Activated T-helper 1 cell treated with anti-CD3 and anti-CD28 coated beads, Interleukin-12 subunit alpha, Interleukin-12 subunit beta, Interleukin-2, Interleukin-4 antibody, amounts not matched to agents 30 ng/mL and 10 ng/mL and 1 ng/mL, durations not matched to agents 14 hours and 24 hours and 36 hours (primary cell): ENCODE measurements at places on chromosomes 12 and 14. TPM values are rescaled to one million over a fixed set of nuclear protein-coding genes. Genes with fewer than 3 reads are reported as not detected.
A peak's percentile ranks its signal among the peaks of the same experiment; 100 is the strongest.

- no peak for DNase-seq
- no peak overlapping the region for H3K27ac ChIP-seq
- no peak overlapping the region for H3K4me3 ChIP-seq
- no peaks in the 10 kb centered on the region for H3K4me1 ChIP-seq
Observed at GRCh38 chr12:13839365-13840336, 141.8 kb downstream of the GRIN2B start.

- DNase-seq = no peak
- no peak overlapping the region for H3K4me3 ChIP-seq
- H3K36me3 ChIP-seq = peaks cover 25% of the 10 kb centered on the region
- H3K27ac ChIP-seq = peak overlapping the region; percentile 35
Observed at GRCh38 chr12:122090759-122091515, 12.4 kb downstream of the MLXIP start.

GRCh38 chr14:37545174-37545573 lies 49.9 kb downstream of the FOXA1 start:
- no peak for DNase-seq
- H3K4me3 ChIP-seq = no peak overlapping the region
- no peak overlapping the region for H3K27ac ChIP-seq
- no peaks in the 10 kb centered on the region for H3K36me3 ChIP-seq

Gene ADAM20
- total RNA-seq = 0.47 and 0.61 TPM in 2 replicates

GRCh38 chr12:66623455-66623854 lies 55.4 kb downstream of the GRIP1 start:
- no peak overlapping the region for H3K4me3 ChIP-seq
- no peak overlapping the region for H3K27ac ChIP-seq
- no peaks in the 10 kb centered on the region for H3K36me3 ChIP-seq
- no peak for DNase-seq
- no peaks in the 10 kb centered on the region for H3K4me1 ChIP-seq

- no peaks in the 10 kb centered on the region for H3K4me1 ChIP-seq
- H3K27me3 ChIP-seq = peaks cover 3% of the 10 kb centered on the region
- no peak overlapping the region for H3K27ac ChIP-seq
Observed at GRCh38 chr14:34175574-34175973, 224.7 kb upstream of the EGLN3 start.

GRCh38 chr12:1620092-1620491 lies 8.9 kb upstream of the WNT5B start:
- peaks cover 15% of the 10 kb centered on the region for H3K27me3 ChIP-seq
- H3K4me3 ChIP-seq = peak overlapping the region; percentile 5
- peaks cover 29% of the 10 kb centered on the region for H3K4me1 ChIP-seq
- no peaks in the 10 kb centered on the region for H3K36me3 ChIP-seq

GRCh38 chr14:102965282-102965681 lies 42.8 kb downstream of the AMN start:
- no peaks in the 10 kb centered on the region for H3K36me3 ChIP-seq
- DNase-seq = no peak
- no peaks in the 10 kb centered on the region for H3K27me3 ChIP-seq
- no peak overlapping the region for H3K27ac ChIP-seq

DNA sequence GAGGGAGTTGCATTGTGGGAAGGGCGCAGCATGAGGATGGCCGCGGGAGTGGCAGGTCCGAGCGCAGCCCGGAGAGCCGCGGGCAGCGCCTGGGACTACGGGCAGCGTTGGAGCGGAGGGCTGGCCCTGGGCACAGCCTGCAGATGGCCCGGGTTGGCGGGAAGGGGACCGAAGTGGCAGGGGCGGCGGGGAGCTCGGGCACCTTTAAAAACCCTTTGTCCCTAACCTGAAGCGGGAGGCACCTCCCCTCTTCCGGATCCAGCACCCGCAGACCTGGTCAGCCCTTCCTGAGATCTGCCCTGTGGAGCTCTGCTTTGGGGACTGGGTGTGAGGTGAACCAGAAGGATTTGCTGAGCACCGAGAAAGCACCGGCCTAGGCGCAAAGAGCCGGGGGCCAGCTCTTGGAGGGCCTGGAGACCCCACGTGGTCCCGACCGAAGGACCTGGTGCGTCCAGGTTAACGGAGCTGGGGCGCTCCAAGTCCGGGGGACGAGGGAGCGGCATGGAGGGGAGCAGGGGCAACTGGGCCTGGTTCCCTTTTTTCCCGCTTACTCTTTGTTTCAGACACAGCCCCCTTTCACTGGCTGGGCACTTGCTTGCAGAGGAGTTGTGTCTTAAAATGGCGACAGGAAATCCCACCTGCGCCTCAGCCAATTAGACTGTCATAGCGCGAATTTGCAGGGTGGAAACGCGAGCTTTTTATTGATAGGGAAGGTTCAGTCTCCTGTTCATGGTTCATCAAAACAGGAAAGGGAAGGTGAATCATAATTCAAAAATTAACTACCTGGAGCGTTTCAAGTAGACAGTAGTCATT lies 792 bp upstream of the SLC38A1 start:
- peak; percentile 40 for DNase-seq
- H3K36me3 ChIP-seq = peaks cover 12% of the 10 kb centered on the region
- H3K27ac ChIP-seq = no peak overlapping the region
- peaks cover 24% of the 10 kb centered on the region for H3K4me1 ChIP-seq

Gene PTPRB
- not detected in 2 replicates for total RNA-seq

DNA sequence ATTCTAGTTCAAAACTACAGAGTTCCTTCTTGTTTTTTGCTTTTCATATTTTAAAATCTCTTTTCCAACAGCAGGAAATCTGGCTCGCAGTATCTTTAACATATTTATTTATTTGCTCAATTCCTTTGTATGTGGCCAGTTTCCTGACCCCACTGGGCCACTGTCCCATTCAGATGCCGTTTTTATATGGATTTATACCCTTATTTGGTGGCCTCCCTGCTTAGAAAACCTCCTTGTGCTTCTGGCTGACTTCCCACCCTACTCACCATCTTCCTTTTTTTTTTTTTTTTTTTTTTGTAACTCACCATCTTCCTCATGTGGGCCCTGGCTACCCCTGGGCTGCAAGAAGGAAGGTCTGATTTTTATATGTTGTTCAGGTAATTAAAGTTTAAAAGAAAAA lies 53.9 kb downstream of the TTLL5 start:
- no peak for DNase-seq
- H3K27ac ChIP-seq = no peak overlapping the region
- H3K4me3 ChIP-seq = no peak overlapping the region
- peaks cover 11% of the 10 kb centered on the region for H3K36me3 ChIP-seq
- H3K4me1 ChIP-seq = peaks cover 6% of the 10 kb centered on the region
- H3K27me3 ChIP-seq = no peaks in the 10 kb centered on the region

DNA sequence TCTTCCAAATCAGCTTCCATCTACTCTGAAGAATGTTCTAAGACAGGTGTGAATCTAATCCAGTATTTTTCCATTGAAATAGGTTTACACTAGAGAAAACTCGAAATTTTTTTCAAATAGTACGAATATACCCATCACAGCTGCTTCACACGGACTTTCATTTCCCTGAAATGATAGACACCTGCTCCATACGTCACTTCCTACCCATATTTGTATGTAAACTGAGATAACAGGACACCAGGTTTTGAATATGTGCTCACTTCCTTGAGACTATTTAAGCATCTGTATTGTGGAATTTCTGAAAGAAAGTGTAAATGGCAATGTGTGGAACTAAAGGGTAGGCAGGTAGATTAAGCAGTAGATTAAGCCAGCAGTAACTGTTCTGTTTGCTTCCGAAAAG lies 13.4 kb upstream of the ITPR2 start:
- no peak overlapping the region for H3K27ac ChIP-seq
- peaks cover 7% of the 10 kb centered on the region for H3K4me1 ChIP-seq
- H3K4me3 ChIP-seq = no peak overlapping the region
- no peak for DNase-seq

Gene MYO1H
- total RNA-seq = not detected in 2 replicates
